ENCODE measurements at places on chromosomes 2 and 18.

GRCh38 chr18:63131106-63131958, 188.2 kb downstream of the BCL2 start:
- no peak overlapping the region for H3K4me3 ChIP-seq
- no peaks in the 10 kb centered on the region for H3K27me3 ChIP-seq
- peak overlapping the region; percentile 57 for H3K27ac ChIP-seq

DNA sequence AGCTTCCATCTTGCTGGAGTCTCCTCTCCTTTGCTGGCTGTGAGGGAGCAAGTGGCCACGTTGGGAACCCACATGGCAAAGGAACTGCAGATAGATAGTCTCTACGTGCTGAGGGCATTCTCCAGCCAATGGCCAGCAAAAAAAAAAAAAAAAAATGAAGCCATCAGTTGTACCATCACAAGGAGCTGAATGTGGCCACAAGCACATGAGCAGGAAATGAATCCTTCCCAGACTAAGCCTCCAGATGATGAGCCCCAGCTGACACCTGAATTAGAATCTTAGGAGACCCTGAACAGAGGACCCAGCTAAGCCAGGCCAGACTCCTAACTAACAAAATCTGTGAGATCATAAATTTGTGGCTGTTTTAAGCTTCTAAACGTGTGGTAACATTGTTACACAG, 57.9 kb downstream of the SPIRE1 start:
- H3K4me3 ChIP-seq, result no peak overlapping the region
- no peak for DNase-seq
- H3K27ac ChIP-seq, result no peak overlapping the region
- H3K27me3 ChIP-seq, result no peaks in the 10 kb centered on the region
- no peaks in the 10 kb centered on the region for H3K36me3 ChIP-seq
- peaks cover 9% of the 10 kb centered on the region for H3K4me1 ChIP-seq

GRCh38 chr2:36555789-36556188, 42.2 kb downstream of the FEZ2 start:
- no peak overlapping the region for H3K27ac ChIP-seq
- H3K4me1 ChIP-seq, result peaks cover 7% of the 10 kb centered on the region
- H3K4me3 ChIP-seq, result no peak overlapping the region

DNA sequence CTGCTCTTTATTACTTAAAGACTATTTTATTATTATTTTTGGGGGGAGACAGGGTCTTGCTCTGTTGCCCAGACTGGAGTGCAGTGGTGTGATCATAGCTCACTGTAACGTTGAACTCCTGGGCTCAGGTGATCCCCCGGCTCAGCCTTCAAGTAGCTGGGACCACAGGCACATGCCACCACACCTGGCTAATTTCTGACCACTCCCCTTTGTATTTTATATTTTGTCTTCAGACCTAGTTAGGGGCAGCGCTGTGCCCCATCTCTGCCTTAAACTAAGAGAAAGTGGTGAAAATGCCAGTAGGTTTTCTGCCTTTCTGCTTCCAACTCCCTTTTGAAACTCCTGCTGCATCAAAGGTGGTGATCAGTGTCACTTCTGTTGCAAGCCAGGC, 82.5 kb downstream of the LPIN1 start:
- DNase-seq, result no peak
- H3K27ac ChIP-seq, result peak overlapping the region; percentile 78
- peak overlapping the region; percentile 89 for H3K4me3 ChIP-seq
- H3K4me1 ChIP-seq, result peaks cover 26% of the 10 kb centered on the region

- no peak overlapping the region for H3K27ac ChIP-seq
- peaks cover 9% of the 10 kb centered on the region for H3K36me3 ChIP-seq
- no peak overlapping the region for H3K4me3 ChIP-seq
Measured at GRCh38 chr2:26590508-26590907, 50.7 kb downstream of the CIB4 start.

DNA sequence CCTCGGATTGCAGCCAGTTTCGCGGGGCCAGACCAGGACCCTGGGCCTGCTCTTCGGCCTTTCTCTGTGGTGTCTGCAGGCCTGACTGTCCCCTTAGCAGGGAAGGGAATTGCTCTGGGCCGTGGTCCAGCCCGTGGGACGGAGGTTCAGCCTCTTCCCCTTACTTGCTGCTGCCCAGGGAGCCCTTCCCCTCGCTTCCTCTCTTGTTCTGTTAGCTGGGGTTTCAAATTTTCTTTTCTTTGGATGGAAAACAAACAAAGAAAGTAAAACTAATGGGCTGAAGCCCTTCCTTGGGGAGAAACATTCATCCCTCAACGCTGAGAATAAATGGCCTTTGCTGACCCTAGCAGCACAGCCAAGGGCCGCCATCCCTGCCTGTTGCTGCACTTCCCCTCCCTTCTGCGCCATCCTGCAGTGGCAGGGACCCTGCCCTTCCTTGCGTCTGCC, 52.4 kb downstream of the ASAP2 start:
- no peak overlapping the region for H3K27ac ChIP-seq
- no peaks in the 10 kb centered on the region for H3K36me3 ChIP-seq
- H3K4me3 ChIP-seq, result no peak overlapping the region
- peaks cover 10% of the 10 kb centered on the region for H3K4me1 ChIP-seq

DNA sequence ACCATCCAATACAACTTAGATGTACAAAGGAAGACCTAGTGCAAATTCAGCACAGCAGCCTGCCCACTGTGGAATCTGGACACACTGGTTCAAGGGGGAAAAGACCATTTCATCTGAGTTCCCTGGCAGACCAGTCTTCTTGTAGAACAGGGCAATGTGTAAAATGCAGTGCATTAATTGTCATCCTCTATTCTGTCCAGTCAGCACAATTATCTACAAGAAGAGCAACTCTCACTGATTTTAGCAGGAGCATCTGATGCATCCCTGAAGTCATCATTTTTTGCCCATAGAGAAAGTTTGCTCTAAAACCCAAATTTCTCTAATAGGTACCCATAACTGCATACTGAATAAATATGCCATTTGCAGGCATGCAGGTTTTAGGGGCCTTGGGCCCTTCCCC, 81.8 kb upstream of the LYPD1 start:
- H3K4me3 ChIP-seq, result no peak overlapping the region
- no peak for DNase-seq
- H3K27ac ChIP-seq, result no peak overlapping the region
- H3K4me1 ChIP-seq, result no peaks in the 10 kb centered on the region

DNA sequence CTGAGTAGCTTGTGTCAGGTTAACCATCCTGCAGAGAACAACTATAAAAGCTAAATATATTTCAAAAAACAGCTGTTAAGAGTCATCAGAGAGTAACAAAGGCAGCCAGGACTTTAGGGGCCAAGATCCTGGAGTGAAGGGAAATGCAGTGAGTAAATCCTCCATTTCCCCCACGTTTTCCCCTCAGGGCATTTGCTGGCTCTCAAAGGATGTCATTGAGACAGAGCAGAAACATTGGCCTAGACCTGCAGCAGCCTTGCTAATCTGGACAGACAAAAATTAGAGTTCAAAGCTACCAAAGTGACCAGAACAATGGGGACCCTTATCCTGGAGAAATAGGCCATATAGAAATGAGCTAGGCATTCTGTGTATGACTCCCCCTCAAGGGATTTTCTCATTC, 21.1 kb upstream of the KLHL29 start:
- no peak overlapping the region for H3K27ac ChIP-seq
- no peak for DNase-seq
- H3K36me3 ChIP-seq, result peaks cover 2% of the 10 kb centered on the region
- H3K27me3 ChIP-seq, result peaks cover 51% of the 10 kb centered on the region
- peaks cover 2% of the 10 kb centered on the region for H3K4me1 ChIP-seq

DNA sequence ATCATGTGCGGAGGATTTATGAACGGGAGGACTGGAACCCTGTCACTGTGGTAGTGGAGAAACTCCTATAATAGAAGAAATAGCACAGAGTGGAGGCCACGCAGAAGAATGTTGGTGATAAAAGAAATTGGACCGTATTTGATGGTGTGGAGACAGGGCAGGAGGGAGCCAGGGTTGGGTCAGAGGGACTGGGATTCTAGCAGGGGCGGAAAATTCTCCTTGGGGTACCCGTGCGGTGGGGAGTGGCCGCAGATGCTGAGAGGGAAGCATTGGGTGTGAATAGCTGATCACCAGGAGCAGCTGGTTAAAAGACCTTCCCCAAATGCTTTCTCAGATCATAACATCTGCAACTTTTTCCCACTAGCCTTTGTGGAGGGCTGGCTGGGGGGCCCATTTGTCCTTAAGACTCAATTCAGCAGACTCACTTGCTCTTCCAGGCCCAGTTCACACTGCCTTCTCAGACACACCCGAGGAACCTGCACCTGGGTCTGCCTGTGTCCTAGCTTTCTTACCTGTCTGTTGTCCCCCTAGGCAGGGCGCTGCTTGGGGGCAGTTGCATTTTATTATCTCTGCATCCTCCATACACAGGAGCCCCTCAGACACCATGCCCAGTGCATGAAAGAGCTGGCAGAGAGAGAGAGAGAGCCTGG, 7.1 kb downstream of the SH3BP4 start:
- no peak for DNase-seq
- H3K4me1 ChIP-seq, result peaks cover 4% of the 10 kb centered on the region

DNA sequence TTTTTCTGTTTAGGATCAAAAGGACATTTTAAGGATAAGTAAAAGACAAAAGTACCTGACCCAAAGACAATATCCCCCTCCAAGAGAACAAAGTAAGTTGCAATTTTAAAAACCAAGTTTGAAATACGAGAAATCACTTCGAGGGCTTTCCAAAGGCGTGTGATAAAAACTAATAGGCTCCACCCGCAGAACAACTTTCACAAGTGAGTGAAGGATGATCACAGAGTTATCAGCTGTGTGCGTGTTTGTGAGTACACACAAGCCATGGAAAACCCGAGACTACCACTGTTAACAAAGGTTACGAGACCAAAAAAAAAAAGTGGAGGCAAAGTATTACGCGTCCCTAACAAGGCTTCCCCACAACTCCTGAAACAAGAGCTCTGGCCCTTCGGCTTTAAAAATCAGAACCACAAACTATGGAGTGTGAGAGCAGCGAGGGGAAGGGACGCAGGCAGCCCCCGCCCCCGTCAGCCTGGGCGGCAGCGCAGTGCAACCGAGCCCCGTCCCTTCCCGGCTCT, 719 bp downstream of the SMAD2 start:
- peaks cover 48% of the 10 kb centered on the region for H3K4me1 ChIP-seq
- peak overlapping the region; percentile 87 for H3K27ac ChIP-seq
- H3K36me3 ChIP-seq, result no peaks in the 10 kb centered on the region
- H3K27me3 ChIP-seq, result no peaks in the 10 kb centered on the region
- peak overlapping the region; percentile 93 for H3K4me3 ChIP-seq

DNA sequence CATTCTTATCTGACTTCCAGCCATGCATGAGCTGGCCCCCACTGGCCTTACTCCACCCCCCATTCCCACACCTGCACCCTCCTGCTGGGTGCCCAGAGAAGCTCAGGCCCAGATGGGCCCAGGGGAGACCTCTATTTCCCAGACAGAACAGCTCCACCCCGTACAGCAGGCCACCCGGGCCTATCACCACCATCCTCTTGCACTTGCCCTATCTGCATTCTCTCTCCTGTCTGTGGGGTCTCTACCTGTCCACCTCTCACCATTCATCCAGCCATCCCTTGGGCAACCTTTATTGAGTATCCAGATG, 25.3 kb upstream of the TNS1 start:
- no peaks in the 10 kb centered on the region for H3K36me3 ChIP-seq
- H3K4me3 ChIP-seq, result no peak overlapping the region
- no peaks in the 10 kb centered on the region for H3K27me3 ChIP-seq
- peaks cover 2% of the 10 kb centered on the region for H3K4me1 ChIP-seq
- H3K27ac ChIP-seq, result peak overlapping the region; percentile 54

GRCh38 chr2:8346208-8346607, 335.6 kb upstream of the ID2 start:
- peaks cover 4% of the 10 kb centered on the region for H3K4me1 ChIP-seq
- H3K4me3 ChIP-seq, result no peak overlapping the region
- DNase-seq, result no peak
- H3K27me3 ChIP-seq, result no peaks in the 10 kb centered on the region
- H3K27ac ChIP-seq, result no peak overlapping the region

DNA sequence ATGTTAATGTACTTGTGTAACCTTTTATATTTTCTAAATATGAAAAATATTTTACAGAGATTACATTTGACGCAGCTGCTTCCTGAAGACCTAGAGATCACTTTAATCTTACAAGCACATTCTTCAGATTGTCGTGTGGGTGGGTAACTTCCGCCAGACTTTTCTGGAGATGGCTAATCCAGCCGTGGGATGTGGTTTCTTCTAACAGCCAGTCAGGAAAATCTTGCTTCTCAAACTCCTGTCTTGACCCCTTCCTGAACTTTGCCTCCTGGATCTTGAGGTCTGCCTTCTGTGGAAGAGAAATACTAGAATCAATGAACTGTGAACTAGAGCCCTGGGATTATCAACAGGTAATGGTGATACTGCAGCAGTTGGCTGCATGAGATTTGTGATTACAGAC, 401.6 kb upstream of the TNP1 start:
- H3K36me3 ChIP-seq, result no peaks in the 10 kb centered on the region
- H3K4me1 ChIP-seq, result no peaks in the 10 kb centered on the region
- no peak overlapping the region for H3K27ac ChIP-seq
- no peak for DNase-seq
- H3K27me3 ChIP-seq, result no peaks in the 10 kb centered on the region

DNA sequence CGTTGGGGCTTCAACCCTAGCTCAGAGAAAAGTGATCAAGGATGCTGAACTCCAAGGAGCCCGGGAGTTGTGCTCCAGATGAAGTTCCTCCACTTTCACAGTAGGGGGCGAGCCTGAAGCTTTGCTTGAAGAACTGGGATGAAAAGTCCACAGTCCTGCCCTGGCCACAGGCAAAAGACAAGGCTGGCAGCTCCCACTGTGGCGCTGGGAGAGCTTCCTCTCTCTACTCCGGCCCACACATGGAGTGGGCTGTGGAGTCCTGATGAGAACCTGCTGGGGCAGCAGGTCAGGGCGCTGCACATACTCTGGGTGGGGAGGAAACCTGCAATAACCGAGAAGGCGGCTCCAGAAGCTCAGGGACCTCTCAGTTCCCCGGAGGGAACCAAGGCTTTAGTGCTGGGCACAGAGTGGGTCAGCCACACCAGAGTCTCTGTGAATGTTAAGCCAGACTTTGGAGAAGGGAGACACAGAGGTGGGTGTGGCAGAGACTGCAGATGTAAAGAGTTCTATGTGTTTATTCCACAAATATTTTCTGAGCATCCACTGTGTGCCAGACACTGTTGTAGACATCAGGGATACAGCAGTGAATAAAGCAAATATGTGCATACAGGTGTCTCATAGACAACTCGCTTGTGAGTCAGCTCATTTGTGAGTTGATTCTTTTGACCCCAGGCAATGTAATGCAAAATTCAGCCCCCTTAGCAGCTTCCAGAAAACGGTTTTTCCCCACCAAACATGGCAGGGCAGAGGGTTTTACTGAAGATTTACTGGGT, 48.0 kb upstream of the MRPL33 start:
- no peak overlapping the region for H3K27ac ChIP-seq
- H3K4me1 ChIP-seq, result peaks cover 10% of the 10 kb centered on the region
- H3K36me3 ChIP-seq, result peaks cover 4% of the 10 kb centered on the region

DNA sequence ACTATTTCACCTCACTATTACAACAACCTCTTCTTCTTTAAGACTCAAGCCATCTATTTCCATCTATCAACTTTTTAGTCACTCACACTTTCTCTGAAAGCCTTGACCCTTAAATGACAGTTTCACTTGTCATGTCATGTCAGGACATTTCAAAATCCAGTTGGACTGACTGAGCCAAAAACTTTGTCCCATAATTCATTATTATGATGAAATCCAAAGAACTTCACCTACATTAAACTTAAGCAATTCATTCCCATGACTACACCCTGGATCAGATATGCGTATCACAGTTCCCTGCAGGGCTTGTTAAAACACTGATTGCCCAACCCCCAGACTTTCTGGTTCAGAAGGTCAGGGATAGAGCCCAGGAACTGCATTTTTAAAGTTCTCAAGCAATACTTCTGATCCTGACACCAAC, 26.5 kb downstream of the LDAH start:
- H3K27me3 ChIP-seq, result no peaks in the 10 kb centered on the region
- no peak overlapping the region for H3K27ac ChIP-seq
- H3K4me3 ChIP-seq, result no peak overlapping the region
- peaks cover 16% of the 10 kb centered on the region for H3K36me3 ChIP-seq
- no peak for DNase-seq
- peaks cover 22% of the 10 kb centered on the region for H3K4me1 ChIP-seq

All from T-helper 17 cell (primary cell).